ENCODE measurements at places on chromosomes 12 and 14. TPM values are rescaled to one million over a fixed set of nuclear protein-coding genes. Genes with fewer than 3 reads are reported as not detected.

GRCh38 chr12:77996670-77997069 lies 166.0 kb downstream of the NAV3 start:
- H3K4me1 ChIP-seq, result no peaks in the 10 kb centered on the region
- DNase-seq, result no peak
- H3K27ac ChIP-seq, result no peak overlapping the region
- no peak overlapping the region for H3K4me3 ChIP-seq

- H3K36me3 ChIP-seq, result no peaks in the 10 kb centered on the region
- peaks cover 18% of the 10 kb centered on the region for H3K4me1 ChIP-seq
- no peak for DNase-seq
- no peak overlapping the region for H3K27ac ChIP-seq
- no peak overlapping the region for H3K4me3 ChIP-seq
- no peaks in the 10 kb centered on the region for H3K27me3 ChIP-seq
Measured at GRCh38 chr12:106094304-106094703, 44.5 kb downstream of the NUAK1 start.

GRCh38 chr14:58291646-58292045 lies 6.7 kb upstream of the ARID4A start:
- no peak overlapping the region for H3K4me3 ChIP-seq
- peaks cover 95% of the 10 kb centered on the region for H3K4me1 ChIP-seq

DNA sequence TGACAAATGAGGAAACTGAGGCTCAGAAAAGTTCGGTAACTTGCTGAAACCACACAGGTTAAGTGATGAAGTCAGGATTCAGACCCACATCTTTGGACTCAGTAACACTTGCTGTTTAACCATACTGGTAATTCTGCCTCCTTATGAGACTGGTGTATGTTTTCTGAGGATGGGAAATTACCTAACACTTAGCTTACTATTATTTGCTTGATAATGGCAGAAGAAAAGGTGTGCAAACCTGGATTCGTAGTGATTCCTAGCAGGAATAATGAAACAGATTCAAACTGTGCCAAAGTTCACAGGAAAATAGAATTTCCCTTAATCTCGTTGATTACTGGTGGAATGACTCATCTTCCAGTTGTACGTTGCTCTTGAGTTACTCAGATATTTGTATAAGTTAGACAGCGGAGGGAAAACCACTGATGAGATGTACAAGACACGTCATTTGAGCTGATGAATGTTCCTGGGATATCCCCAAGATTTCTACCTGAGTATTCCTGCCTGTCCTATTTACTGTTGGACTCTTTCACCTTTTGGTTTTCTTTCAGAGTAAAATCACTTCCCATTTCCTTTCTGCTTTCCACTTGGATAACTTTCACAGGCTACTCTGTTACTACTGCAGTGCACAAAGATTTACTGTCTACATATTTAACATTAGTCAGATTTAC lies 37.5 kb downstream of the PRORP start:
- no peaks in the 10 kb centered on the region for H3K27me3 ChIP-seq
- H3K36me3 ChIP-seq, result no peaks in the 10 kb centered on the region
- H3K4me1 ChIP-seq, result peaks cover 5% of the 10 kb centered on the region
- no peak overlapping the region for H3K4me3 ChIP-seq
- no peak for DNase-seq
- H3K27ac ChIP-seq, result no peak overlapping the region

Gene C12orf60
- total RNA-seq, result 1.0 TPM
